ENCODE measurements at places on chromosomes 6 and 20. TPM values are rescaled to one million over a fixed set of nuclear protein-coding genes. Genes with fewer than 3 reads are reported as not detected.

The KCNK15 gene
- 2.5 TPM for total RNA-seq

The SEL1L2 gene
- not detected for total RNA-seq

The NKAPL gene
- 0.75 TPM for total RNA-seq

DNA sequence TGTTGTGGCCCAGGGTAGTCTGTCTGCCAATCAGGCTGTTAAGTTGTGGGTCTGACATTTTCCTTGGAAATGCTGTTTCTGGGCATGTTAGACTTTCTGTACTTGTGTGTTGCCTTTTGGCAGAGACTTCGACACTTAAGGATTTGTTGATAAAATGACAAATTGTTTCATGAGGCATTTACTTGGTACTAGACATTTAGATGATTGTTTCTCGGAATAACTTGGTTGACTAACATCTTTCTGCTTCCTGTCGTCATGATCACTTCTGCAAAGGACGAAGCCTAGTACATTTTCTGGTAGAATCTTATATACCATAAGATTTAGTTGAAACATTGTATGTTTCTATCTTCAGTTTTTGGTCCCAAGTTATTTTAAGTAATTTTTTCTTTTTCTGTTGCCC is 34.1 kb downstream of the UTRN start:
- H3K27me3 ChIP-seq: no peaks in the 10 kb centered on the region
- H3K4me3 ChIP-seq: no peak overlapping the region
- no peaks in the 10 kb centered on the region for H3K36me3 ChIP-seq
- no peak overlapping the region for H3K27ac ChIP-seq
- DNase-seq: no peak
- peaks cover 63% of the 10 kb centered on the region for H3K4me1 ChIP-seq

DNA sequence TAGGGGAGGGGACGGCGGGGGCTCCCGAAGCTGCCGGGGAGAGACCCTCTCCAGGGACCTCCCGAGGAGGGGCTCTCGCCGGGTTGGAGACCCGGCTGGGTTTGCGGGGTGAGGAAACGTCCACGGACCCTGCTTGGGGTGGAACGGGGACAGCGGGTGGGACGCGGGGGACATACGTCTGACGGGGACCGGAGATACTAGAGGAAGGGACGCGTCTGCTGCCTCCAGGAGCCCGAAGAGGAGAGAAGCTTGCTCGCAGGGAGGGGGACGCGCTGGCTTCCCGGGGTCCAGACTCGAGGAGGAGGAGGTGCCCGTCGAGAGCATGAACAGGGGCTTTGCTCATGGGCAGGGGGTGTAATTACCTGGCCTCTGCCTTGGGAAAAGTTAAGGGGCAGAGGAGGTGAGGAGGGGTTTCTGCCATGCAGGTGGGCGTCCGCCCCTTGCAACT is 593 bp downstream of the DNMT3B start:
- DNase-seq: peak; percentile 81
- peaks cover 6% of the 10 kb centered on the region for H3K4me1 ChIP-seq
- H3K4me3 ChIP-seq: peak overlapping the region; percentile 85
- no peaks in the 10 kb centered on the region for H3K36me3 ChIP-seq
- H3K27me3 ChIP-seq: no peaks in the 10 kb centered on the region

GRCh38 chr6:17677602-17678001 is 29.1 kb downstream of the NUP153 start:
- no peak overlapping the region for H3K4me3 ChIP-seq
- H3K36me3 ChIP-seq: no peaks in the 10 kb centered on the region
- no peak overlapping the region for H3K27ac ChIP-seq

DNA sequence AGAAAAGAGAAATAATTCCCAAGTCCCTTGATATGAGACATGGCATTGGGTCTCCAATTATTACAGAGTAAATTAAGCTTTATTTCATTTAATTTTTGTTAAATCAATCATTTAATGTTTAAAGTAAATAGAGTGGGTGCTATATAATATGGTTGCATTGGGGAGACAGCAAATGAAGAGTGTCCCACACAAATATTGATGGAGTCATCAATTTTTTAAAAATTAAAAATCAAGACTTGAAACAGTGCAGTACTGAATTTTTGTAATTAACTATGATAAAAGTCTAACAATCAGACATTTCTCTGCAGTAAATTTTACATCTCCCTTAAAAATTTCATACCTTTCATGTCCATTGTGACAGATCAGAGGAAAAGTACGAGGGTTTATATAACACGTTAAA is 193.9 kb upstream of the ID4 start:
- no peak for DNase-seq
- no peaks in the 10 kb centered on the region for H3K36me3 ChIP-seq
- H3K27ac ChIP-seq: no peak overlapping the region
- no peaks in the 10 kb centered on the region for H3K27me3 ChIP-seq
- H3K4me3 ChIP-seq: no peak overlapping the region

DNA sequence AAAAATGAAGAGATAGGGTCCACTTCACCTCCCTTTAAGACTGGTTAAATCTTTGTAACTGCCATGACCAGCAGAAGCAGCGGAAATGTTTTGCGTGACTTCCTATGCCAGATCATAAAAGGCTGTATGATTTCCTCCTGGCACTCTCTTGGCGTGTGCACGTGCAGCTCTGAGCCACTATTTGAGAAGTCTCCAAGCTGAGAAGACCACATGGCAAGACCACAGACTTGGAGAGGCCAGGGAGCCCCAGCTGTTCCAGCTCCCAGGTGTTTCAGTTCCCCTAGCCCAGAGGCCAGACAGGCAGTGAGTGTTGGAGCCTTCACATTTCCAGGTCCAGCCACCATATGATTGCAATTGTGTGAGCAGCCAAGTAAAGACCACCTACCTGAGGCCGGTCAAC is 259.3 kb upstream of the RIN2 start:
- no peaks in the 10 kb centered on the region for H3K4me1 ChIP-seq
- no peaks in the 10 kb centered on the region for H3K27me3 ChIP-seq
- DNase-seq: no peak
- H3K36me3 ChIP-seq: no peaks in the 10 kb centered on the region

DNA sequence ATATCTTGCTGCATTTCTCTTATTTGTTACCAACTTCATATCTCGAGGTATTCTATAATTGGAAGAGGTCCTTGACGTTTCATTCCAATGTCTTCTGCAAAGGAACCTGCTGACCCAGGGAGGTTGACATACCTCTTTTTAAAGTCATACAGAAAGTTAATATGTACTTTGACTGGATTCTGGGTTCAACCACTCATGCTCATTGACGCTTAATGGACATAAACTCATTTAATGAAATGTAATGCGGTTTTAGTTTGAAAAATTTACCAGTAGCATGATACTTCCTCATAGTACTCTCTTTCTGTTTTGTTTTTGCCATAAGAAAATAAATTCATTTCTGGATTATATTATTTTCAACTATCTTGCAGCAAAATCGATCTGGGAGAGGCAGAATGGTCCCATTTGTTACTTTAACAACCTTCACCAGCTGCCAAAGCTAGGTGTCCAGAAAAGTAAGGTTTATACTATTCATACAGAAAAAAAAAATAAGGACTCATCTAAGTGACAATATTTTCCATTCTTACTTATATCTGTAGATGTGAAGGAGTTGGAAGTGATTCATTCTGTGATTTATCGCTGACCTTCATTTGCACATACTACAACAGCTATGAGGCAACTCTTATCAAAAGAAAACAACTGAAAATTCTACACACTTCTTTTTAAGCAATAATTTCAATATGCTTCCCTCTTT is 101.6 kb downstream of the ATXN1 start:
- H3K4me1 ChIP-seq: no peaks in the 10 kb centered on the region
- DNase-seq: no peak
- H3K4me3 ChIP-seq: no peak overlapping the region

Measured in pancreas (tissue), 10 donors.